Anterior cingulate cortex (tissue), 58 donors: ENCODE measurements at places on chromosomes 13 and 19.
A peak's percentile ranks its signal among the peaks of the same experiment; 100 is the strongest.

- DNase-seq = peak; percentile 30
These were observed 15.7 kb upstream of the B3GNT3 start for GRCh38 chr19:17778968-17779929.

- DNase-seq = no peak
These were observed 3.5 kb downstream of the CIC start for GRCh38 chr19:42272535-42272897.

GRCh38 chr13:79060216-79060615 is 345.8 kb downstream of the RBM26 start:
- no peak for DNase-seq

- no peak for DNase-seq
These were observed 297.0 kb downstream of the FGF9 start for GRCh38 chr13:21967871-21968270.

DNA sequence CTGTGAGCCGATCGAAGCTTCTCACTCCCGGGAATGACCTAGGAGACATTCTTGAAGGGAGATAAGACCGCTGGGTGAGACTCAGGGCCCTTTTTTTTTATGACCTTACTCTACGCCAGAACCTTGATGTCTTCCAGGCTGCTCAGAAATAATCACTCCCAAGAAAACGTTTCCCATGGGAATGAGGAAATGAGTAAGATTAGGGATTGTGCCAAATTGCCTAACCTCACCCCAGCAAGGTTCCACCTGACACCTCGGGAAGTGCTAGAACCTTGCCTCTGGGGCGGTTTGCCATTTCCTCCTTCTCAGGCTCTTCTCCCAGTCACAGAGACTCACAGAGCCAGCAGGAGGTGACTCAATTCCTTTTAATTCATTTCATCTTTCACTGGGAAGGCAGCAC is 2.3 kb downstream of the SLC46A3 start:
- DNase-seq = no peak
